ENCODE measurements at places on chromosomes 5 and 9. TPM values are rescaled to one million over a fixed set of nuclear protein-coding genes. Genes with fewer than 3 reads are reported as not detected.

SLC46A2 gene
- not detected for total RNA-seq

PRRX2 gene
- total RNA-seq = not detected

CNTLN gene
- 4.3 TPM for total RNA-seq

HEMGN gene
- not detected for total RNA-seq

GABBR2 gene
- total RNA-seq = 5.5 TPM

PCDH1 gene
- total RNA-seq = not detected

NME5 gene
- total RNA-seq = 0.86 TPM

All from myometrial cell (primary cell).